NCI-H1417 treated with DMSO at 0.1 percent for 48 hours (cell line): ENCODE measurements at places on chromosomes 7 and 10.

GRCh38 chr10:48215486-48216203 lies 58.9 kb downstream of the FRMPD2 start:
- DNase-seq: no peak

DNA sequence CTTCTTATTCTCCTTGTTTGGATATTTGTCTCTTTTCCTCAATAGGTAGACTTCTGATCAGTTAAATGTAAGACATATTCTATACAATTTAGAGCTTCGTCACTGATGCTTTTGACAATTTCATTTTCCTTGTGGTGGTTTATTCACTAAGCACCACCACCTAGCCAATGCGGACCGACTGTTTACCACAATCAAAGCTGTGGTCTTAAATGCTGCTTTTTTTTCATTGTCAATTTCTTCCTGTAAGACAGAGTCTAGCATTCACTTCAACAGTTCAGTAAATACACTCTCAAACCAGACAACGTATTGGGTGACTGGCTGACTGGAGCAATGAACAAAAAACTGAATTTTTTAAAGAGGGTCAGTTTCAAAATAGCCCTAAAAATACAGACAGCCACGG lies 239.0 kb downstream of the DNAJB6 start:
- no peak for DNase-seq

DNA sequence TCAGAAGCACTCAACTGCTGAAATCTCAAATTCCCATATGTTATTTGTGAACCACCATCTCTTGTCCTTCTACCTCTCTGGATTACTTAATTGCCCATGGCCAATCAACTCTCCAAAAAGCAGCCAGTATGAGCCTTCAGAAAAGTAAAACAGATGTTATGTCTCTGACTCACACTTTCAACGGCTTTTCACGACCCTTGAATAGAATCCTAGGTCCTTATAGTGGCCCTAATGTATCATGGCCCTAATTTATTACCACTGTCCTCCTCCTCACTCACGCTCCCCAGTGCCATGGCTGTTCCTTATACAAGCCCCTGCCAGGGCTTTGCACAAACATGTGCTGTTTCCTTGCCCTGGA lies 20.0 kb downstream of the ZNF438 start:
- DNase-seq: no peak

- DNase-seq: no peak
These were observed 303.5 kb downstream of the AHR start for GRCh38 chr7:17601921-17602320.

- DNase-seq: no peak
These were observed 105.0 kb upstream of the WDR11 start for GRCh38 chr10:120746001-120746777.

DNA sequence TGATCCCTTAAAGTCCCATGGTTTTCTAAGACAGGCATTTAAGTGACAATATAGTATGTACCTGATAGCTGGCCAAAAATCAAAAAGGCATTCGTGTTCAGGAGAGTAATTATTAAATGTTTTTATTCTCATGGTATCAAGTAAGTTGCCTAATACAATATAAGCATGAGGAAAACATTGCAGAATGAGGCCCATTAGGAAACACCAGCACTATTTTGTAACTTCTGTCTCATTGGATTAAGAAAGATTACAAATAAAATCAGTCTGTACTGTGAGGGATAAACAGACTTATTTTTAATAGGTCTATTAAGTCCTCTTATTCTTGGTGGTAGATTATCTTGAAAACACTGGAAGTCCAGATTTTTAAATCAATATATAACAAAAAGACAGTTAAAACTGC lies 110.1 kb downstream of the SNX13 start:
- DNase-seq: no peak

DNA sequence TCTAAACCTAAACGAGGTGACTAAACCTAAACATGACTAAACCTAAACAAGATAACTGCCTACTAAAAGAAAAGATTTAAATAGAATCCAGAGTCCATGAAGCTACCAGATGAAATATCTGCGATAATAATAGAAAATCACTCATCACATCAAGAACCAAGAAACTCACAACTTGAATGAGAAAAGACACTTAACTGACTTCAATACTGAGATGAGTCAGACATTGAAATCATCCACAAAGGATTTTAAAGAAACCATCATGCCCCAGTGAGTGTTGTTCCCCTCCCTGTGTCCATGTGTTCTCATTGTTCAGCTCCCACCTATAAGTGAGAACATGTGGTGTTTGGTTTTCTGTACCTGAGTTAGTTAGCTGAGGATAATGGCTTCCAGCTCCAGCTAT lies 416.0 kb downstream of the CALN1 start:
- no peak for DNase-seq

GRCh38 chr10:122140941-122141623 lies 130.0 kb upstream of the BTBD16 start:
- DNase-seq: no peak

- no peak for DNase-seq
These were observed 314.3 kb upstream of the PRKCQ start for GRCh38 chr10:6894405-6894804.

- DNase-seq: no peak
These were observed 43.3 kb downstream of the PAPSS2 start for GRCh38 chr10:87702973-87703294.

- no peak for DNase-seq
These were observed at the start of gene SFTPD for GRCh38 chr10:79948976-79949722. TSS of gene SFTPD (minus strand) at chr10:79949105. CDS start at chr10:79946659, 2,446 bp downstream.

- DNase-seq: no peak
These were observed 27.8 kb downstream of the CHST15 start for GRCh38 chr10:124065382-124066125.

- no peak for DNase-seq
These were observed 558.7 kb upstream of the FOXK1 start for GRCh38 chr7:4123346-4123745.

GRCh38 chr10:71465551-71466252 lies 69.0 kb downstream of the CDH23 start:
- no peak for DNase-seq

DNA sequence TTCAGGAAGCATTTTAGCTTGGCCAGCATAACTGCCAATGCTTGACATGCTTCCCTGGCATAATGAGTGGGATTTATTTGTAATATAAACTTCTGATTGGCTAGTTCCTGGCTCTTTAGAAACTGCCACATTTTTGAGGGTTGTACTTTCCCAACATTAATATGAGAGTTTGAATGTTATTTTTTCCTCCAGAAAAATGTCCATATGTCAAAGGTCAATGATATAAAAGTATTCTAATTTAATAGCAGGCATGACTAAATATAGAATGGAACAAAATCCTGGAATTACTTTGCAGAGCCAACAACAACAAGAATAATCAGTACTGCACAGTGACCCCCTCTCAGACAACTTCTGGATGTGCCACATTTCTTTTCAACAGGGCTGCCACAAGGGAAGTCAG lies 352.6 kb downstream of the PRPF18 start:
- no peak for DNase-seq

DNA sequence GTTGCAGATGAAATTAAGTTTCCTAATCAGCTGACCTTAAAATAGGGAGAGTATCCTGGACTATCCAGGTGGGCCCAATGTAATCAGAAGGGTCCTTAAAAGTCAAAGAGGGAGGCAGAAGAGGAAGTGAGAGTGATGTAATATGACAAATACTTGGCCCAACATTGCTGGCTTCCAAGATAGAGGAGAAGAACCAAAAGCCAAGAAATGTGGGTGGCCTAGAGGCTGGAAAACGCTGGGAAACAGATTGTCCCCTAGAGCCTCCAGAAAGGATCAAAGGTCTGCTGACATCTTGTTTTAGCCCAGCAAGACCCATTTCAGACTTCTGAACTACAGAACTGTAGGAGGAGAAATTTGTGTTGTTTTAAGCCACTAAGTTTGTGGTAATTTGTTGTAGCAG lies 79.7 kb upstream of the NOBOX start:
- DNase-seq: no peak

- no peak for DNase-seq
These were observed 299.4 kb downstream of the SNX13 start for GRCh38 chr7:17640730-17641377.

DNA sequence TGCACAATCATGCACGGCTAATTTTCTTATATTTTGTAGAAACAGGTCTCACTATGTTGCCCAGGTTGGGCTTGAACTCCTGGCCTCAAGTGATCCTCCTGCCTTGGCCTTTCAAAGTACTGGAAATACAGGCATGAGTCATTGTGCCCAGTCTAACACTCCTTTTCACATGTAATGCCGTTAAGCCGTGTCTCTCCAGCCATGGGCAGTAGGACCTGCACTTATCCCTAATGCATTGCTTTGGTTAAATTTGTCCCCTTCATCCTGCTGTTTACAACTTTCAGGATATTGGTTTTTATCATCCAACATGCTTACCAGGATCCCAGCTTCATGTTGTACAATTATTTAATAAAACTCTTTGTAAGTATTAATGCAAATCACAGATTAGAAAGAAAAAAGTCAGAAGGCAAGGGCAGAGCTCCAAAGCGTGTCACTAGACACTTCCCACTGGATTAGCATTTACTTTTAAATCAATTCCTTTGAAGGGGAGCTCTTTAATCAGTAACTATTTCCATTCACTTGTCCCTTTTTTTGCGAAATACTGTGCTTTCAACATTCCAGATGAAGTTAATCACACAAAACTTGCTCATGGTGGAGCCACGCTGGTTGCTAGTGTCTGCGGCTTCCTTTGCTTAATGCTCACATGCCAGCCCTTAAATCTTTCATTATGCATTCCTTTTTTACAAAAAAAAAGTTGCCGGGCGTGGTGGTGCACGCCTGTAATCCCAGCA lies 256.0 kb upstream of the AUTS2 start:
- no peak for DNase-seq

DNA sequence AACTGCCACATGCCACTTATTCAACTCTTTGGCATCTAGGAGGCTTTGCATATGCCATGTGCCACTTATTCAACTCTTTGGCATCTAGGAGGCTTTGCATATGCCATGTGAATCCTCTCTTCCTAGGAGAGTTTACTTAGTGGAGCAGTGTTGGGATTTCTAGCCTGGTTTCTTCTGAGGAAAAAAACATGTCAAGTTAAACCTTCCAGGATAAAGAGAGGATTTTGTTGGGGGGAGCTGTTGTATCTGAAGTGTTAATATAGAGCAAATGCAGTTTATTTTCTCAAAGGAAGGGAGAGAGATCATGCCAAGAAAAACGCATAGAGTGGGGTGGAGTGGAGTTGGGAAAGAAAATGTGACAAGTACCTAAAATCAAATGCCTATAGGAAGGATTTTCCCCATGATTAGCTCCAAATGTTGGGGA lies 91.5 kb downstream of the MCU start:
- no peak for DNase-seq

DNA sequence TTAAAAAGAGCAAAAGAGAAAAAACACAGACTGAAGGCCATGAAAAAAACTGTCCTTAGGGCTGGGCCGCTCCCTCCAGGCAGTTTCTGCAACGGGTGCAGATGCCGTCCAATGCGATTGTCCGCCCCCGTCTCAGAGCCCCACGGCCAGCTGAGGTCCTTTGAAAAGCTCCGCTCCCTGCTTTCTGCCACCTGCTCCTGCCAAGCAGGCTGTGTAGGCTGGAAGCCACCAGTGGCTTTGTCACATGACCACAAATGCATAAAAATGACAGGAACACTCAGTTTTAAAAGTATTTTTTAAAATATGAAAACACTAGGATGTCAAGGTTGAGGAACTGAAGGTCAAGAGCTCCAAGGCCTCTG lies 71.7 kb downstream of the AMZ1 start:
- DNase-seq: peak; percentile 43

DNA sequence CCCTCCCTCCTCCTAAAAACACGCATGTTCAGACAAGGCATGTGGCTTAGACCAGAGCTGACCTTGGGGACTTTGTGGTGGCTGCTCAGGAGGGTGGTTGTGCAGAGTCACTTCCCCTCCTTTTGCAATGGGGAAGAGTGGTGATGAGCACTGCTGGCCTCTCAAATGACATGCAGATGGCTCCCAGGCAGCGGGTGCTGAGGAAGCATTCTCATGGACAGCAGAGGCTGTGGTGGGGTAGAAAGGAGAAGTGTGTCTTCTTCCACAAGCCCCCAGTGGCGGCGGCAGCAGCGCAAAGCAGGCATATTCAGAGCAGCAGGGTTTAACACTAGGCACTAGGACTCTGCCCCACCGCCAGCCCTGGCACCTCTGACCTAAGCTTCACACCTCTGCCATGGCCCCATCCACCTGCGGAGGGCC lies 105.9 kb upstream of the ANLN start:
- no peak for DNase-seq

DNA sequence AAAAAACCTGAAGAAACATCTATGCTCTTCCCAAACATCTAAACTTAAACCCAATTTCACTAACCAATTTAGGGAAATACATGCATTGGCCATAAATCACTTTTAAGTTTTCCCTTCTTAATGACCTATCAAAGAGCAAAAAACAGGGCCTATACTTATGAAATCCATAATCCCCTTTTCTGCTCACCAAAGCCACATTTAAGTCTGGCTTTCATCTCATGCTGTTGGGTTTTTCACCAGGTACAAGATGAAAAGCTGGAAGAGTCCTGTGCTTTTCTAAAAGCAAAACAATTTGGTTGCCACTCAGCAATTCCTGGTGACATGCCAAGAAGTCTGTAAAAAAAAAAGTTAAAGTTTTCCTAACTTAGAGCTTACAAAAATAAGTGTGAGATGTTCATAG lies 92.6 kb downstream of the HPSE2 start:
- DNase-seq: no peak

DNA sequence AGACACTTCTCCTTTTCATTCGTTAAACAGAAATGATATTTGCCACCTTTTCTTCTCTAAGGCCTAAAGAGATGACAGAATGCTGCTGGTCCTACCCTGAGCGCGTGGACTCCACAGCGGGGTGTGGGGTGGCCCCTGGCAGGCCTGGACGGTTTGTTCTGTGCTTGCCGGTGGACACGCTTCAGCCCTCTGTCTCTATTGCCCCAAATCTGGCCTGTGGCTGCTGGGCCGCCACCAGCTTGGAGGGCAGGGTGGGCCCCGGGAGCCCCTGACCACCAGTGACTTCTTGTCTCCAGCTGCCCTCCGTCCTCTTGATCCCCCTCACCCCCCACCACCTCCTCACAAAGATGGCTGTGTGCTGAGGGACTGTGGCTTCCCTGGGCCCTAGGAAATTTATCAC lies 5.7 kb downstream of the CHST3 start:
- no peak for DNase-seq

- no peak for DNase-seq
These were observed 4.9 kb upstream of the CHST12 start for GRCh38 chr7:2398506-2398905.

GRCh38 chr7:29865526-29865925 lies 59.2 kb downstream of the WIPF3 start:
- no peak for DNase-seq

DNA sequence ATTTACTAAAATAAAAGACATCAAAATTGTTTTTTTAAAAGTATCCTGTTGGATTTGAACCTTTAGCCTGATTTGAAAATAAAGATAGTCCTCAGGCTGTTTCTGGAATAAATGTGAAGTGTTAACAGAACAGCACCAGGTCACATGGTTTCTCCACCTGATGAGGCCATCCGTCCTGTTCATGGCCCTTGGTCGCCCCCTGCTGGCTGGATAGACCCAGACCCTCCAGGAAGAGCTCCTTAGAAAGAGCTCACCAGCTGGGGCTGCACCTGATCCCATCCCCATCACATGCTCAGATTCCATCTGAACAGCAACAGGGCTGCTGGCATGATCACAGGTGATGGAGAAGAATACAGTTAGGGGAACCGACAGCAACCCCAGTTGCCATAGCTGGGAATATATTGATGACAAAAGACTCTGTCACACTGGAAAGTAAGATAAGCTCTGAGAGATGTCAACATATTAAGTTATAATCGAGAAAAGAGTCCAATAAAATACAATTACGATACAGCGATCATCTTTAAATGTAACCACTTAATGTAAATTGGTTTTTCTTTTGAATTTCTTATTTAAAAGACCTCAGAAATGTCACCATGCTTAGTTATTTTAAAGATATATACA lies 4.8 kb downstream of the OR2A14 start:
- DNase-seq: peak; percentile 8
